ENCODE measurements at places on chromosomes 5 and 9. TPM values are rescaled to one million over a fixed set of nuclear protein-coding genes. Genes with fewer than 3 reads are reported as not detected.

Gene P4HA2
- 10.1 TPM for total RNA-seq

Gene HSPA9
- total RNA-seq = 138 TPM

Gene POC5
- total RNA-seq = 28.0 TPM

Gene BTNL3
- total RNA-seq = 0.09 TPM

Gene RGS7BP
- total RNA-seq = 16.2 TPM

Gene TEK
- total RNA-seq = 10.2 TPM

Gene TSSK1B
- 0.73 TPM for total RNA-seq

Gene PAEP
- not detected for total RNA-seq

Gene DDX4
- total RNA-seq = 0.09 TPM

Gene PTCD2
- 7.3 TPM for total RNA-seq

Gene CCDC127
- total RNA-seq = 6.1 TPM

DNA sequence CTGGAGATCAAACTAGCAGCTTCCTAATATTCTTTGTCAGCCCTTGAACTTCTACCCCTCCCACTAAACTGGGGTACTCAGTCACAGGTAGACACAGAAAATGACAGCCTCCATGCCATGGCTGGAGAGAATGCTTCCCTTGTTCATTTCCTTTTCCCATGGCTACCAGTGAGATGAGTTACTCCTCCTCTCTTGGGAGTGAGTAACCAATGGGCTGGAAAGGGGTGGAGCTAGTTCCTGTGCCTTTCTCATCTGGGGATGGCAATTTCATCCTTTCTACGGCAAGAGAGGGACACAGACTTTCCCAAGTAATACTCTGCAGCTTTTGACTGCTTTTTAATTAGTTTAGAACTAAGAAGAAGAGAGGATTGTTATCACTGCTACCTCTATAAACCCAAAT, 1045.6 kb upstream of the WWC1 start:
- DNase-seq = no peak

GRCh38 chr5:2657151-2657550, 94.3 kb downstream of the IRX2 start:
- DNase-seq = no peak

- DNase-seq = no peak
Observed at GRCh38 chr5:1834022-1834551, 32.9 kb downstream of the NDUFS6 start.

- DNase-seq = no peak
Observed at GRCh38 chr9:4886698-4887097, 94.0 kb downstream of the RCL1 start.

- no peak for DNase-seq
Observed at GRCh38 chr5:26148569-26149107, 889.7 kb downstream of the CDH9 start.

GRCh38 chr5:821504-821903, 29.3 kb downstream of the ZDHHC11 start:
- DNase-seq = peak; percentile 17

DNA sequence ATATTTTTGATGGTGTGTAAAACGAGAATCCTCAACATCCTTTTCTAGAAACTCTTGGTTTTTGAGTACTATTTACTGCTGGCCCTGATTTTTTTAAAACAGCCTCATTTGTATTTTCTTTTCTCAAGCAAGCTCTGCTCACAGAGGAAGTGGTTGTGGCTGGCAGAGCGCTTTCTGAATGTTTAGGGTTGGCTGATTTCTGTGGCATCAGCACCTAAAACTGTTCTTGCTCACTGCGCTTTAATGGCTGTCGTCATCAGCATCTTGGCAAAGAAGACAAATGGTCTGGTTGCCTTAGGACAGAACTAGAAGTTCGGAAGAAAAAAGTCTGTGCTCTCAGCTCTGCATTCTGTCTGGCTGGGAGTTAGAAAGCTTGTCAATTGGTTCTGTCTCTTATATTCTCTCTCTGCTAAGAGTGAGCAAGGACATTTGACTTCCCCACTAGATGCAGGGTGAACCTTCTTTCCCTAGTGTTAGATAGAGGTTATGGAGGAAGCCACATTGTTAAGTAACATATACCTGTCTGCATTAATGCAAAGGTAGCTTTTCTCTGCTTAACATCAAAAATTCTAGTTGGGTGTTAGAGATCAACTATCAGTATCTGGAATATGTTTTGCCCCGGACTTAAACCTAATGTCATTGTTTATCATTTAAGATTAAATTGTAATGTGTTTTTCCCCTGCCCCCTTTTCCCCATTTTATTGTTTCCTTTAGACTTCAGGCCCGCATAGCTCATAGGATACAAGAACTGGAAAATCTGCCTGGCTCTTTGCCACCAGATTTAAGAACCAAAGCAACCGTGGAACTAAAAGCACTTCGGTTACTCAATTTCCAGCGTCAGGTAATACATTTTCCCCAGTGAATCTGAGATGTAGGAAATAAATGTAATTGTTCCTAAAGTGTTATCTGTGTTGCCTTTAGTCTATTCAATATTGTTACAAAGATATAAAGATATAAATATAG, 39.0 kb downstream of the SMARCA2 start:
- peak; percentile 19 for DNase-seq

GRCh38 chr5:135343413-135343812, 55.6 kb downstream of the MACROH2A1 start:
- no peak for DNase-seq

DNA sequence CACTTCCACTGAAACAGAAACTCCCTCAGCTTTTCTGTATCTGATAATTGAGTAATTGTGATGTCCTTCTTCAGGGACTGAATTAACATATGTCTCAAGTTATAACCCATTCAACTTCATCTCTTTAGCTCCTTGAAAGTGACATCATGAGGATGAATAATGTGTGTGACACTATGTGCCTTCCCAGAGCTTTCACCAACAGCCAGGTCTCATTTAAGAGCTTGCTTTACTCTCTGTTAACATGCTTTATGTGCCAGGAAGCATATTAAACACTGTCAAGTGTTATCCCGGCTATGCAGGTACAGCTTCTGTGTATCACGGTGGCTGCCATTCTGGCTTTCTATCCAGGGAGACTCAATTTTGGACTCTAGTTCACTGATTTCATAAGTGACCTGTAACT, 799.9 kb downstream of the CDH12 start:
- DNase-seq = no peak

GRCh38 chr5:119340597-119341218, 15.1 kb upstream of the TNFAIP8 start:
- DNase-seq = no peak

DNA sequence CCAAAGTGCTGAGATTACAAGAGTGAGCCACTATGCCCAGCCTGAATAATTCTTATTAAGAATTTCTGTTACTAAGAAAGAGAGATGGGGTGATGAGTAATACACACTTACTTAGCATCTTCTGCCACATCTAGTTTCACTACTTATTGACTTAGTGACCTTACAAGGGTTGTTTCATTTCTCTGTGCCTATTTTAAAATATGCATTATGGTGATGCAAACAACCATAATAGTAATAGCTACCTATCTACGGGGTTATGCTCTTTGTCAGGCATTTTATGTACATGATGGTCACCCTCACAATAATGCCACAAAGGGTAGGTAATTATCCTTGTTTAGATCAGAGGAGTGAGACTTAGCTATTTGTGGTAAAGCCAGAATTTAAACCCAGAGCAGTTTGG, 499.0 kb upstream of the SGCD start:
- no peak for DNase-seq

DNA sequence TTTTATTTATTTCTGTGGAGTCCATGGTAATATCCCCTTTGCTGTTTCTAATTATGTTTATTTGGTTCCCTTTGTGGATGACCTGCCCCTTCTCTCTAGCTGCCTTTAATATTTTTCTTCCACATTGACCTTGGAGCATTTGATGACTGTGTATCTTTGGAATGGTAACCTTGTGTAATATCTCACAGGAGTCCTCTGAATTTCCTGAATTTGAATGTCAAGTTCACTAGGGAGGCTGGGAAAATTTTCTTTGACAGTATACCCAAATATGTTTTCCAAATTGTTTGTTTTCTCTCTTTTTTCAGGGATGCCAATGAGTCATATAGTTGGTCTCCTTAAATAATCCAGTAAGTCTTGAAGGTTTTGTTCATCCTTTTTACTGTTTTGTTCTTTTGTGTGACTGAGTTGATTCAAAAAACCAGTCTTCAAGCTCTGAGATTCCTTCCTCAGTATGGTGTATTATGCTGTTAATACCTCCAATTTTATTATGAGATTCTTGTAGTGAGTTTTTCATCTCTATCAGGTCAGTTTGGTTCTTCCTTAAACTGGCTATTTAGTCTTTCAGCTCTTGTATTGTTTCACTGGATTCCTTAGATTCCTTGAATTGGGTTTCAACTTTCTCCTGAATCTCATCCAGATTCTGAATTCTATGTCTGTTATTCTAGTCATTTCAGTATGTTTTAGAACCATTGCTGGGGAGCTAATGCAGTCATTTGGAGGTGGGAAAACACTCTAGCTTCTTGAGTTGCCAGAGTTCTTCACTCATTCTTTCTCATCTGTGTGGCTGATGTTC, 349.0 kb upstream of the TARS1 start:
- DNase-seq = no peak

GRCh38 chr9:128643519-128644300, 12.9 kb downstream of the DYNC2I2 start:
- DNase-seq = no peak

- no peak for DNase-seq
Observed at GRCh38 chr9:94720846-94721549, 5.5 kb upstream of the AOPEP start.

DNA sequence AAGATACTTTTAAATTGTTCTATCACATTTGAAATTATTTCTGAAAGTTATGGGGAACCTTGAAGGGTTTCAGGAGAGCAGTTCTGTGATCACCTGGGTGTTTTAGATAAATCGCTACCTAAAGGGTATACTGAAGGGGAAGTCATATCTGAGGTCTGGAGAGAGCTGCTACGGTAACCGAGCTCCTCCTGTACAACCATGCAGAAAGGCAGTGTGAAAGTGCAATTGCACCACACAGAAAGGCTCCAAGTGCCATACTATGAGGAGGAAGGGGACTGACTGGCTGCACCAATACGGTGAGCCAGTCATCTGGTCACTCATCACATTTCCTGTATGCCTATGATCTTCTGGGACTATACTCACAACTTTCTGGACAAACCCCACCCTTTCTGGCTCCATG, 241.4 kb upstream of the SLC24A2 start:
- no peak for DNase-seq

DNA sequence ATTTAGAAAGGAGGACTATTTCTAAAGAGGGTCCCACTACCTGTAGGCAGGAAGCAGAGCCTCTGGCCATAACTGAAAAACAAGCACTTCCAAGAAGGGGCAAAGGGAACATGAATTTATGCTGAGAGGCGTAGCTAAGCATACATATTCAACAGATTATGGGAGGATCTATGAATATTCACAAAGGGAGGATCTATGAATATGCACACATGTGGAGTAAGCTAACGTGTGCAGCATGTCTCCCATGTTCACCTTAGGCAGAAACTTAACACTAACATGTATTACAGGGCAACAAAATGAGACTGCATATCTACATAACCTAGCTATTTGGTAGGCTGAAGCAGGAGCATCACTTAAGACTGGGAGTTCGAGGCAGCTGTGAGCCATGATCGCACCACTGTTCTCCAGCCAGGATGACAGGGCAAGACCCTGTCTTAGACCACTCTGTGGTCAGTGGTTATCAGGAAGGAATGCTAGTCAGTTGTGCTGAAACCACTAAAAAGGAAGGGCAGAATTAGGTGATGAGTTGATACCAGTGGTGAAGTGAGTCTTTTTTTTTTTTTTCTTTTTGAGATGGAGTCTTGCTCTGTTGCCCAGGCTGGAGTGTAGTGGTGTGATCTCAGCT, 20.8 kb downstream of the FXN start:
- DNase-seq = no peak

DNA sequence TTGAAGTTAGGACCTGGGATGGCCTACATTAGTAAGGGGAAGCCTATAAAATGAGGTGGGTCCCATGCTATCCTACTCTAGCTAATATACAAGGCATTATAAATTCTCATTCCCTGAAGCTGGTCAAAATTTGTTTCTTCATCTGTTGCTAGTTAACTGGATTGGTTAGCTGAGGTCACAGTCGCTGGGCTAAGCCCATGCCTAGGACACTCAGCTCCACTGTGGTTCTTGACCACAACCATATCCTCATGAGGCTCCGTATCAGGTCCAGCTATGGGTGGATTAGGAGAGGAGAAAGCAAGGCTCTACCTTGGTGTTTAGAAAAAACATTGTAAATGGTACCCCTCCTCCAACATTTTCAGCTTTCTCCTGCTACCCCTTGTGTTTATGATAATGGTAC, 52.8 kb upstream of the RAI14 start:
- no peak for DNase-seq

GRCh38 chr5:141778206-141778605, 96.2 kb upstream of the ARAP3 start:
- DNase-seq = peak; percentile 37

GRCh38 chr9:79254900-79255650, 316.7 kb upstream of the TLE4 start:
- no peak for DNase-seq

- DNase-seq = no peak
Observed at GRCh38 chr9:110180511-110181434, 27.2 kb downstream of the C9orf152 start.

DNA sequence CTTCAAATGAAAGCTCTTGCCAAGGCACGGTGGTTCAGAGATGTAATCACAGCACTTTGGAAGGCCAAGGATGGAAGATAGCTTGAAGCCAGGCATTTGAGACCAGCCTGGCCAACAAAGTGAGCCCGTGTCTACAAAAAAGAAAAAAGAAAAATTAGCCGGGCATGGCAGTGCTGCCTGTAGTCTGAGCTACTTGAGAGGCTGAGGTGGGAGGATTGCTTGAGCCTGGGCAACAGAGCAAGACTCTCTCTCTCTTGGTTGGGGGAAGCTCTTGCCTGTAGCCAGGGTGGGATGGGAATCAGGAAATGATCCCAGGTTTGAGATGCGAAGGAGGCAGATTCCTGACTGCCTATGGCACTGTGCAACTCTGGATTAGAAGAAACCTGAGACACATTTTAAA, 62.1 kb downstream of the IL6ST start:
- DNase-seq = no peak
